Hindlimb muscle (tissue), 1 donor: ENCODE measurements at places on chromosomes 1 and 21. TPM values are rescaled to one million over a fixed set of nuclear protein-coding genes. Genes with fewer than 3 reads are reported as not detected.

- peak; percentile 32 for DNase-seq
Observed at GRCh38 chr21:42218836-42219605, at the start of gene ABCG1. ABCG1 (plus strand) TSS chr21:42219140; CDS start chr21:42219263, 123 bp downstream.

Gene KISS1
- polyA plus RNA-seq: 0.28 TPM

DNA sequence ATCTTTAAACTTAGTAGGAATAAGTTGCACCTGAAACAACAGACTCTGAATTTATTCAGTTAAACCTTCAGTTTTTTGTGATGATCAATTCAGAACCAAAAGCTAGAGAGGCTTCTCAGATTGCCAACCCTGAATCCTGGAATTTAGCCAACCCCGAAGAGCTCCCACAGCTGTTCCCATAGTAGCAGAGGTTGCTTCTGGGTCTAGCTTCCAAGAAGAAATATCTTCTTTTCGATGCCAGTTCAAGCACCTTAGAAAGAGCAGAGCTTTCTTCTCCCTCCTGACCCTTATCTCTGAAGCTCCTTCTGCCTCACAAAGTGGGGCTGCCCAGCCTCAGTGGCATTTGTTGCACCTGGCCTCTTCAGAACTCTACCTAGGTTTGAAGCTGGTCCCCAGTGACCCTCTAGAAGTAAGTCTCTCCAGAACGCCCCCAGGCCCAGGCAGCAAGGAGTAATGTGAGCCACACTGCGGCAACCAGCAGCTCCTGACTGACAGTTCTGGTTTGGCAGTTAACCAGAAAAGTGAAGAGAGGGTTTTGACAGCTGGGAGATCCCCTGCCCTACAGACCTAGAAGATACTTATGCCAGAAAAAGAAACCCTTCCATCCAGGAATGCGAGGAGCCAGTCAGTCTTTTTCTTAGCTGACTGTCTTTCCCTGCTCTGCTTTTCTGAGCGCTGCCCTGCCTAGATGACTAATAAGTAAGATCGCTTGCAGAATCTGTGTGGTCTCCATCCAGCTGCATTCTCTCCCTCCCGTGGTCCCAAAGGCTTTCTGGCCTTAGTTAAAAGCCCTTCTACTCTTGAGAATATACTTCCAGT is 165.9 kb downstream of the ADGRL4 start:
- DNase-seq: peak; percentile 32

DNA sequence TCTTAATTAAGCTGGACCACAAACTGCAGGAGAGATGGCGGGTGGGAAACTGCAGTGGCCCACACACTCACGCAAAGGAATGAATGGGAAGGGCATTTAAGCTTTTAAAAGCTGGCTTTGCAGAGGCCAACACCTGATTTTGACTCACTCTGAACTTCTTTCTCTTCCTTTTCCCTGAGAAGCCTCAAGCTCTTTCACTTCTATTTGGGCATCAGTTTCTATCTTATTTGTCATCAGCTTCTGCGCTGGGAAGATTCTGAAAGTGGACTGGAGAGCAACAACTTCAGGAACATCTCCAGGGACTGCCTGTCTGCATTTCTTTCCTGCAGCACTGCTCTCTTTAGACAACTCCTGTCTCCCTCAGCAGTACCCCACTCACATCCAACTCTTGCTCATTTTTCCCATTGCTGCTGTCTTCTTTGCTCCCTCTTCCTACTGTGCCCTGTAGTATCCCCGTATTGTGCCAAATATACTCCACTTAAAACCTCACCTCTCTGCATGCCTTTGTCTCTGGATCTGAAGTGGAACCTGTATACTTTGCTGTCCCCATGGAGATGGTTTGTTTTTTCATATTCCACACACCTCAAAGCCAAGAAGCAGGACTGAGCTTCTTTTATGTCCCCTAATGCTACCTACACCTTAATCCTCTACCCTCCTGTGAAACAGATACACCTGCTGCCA is 143.3 kb upstream of the JUN start:
- no peak for DNase-seq

GRCh38 chr1:115702959-115703358 is 61.2 kb downstream of the VANGL1 start:
- no peak for DNase-seq

Gene FALEC
- polyA plus RNA-seq: 1.9 TPM

GRCh38 chr1:21761052-21761451 is 21.9 kb downstream of the USP48 start:
- no peak for DNase-seq

- DNase-seq: no peak
Observed at GRCh38 chr1:183506561-183506960, 34.3 kb downstream of the SMG7 start.

Gene ACTL8
- not detected for polyA plus RNA-seq

GRCh38 chr1:7228252-7228961 is 443.2 kb downstream of the CAMTA1 start:
- DNase-seq: no peak

GRCh38 chr1:110605446-110605845 is 712 bp downstream of the KCNA2 start:
- no peak for DNase-seq

Gene SLC35E2B
- 37.7 TPM for polyA plus RNA-seq

- no peak for DNase-seq
Observed at GRCh38 chr21:29178926-29179325, 48.5 kb downstream of the MAP3K7CL start.

Gene OR6N1
- polyA plus RNA-seq: not detected

DNA sequence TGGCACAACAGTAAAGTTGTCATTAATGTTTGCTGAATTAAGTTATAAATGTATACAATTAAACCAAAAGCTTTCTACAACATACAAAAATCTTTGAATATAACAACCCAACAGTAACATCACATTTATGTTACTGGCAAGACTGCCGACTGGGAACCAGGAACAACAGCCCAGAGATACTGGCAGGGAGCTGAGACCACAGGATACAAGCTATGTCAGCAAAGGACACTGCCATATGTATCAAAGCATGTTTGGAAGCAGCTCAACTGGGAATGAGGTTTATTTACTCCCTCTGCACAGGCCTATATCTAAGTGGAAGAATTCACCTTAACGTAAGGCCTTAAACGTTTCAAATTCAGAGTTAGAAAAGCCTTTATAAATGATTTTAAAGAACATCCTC is 50.4 kb downstream of the ARHGAP29 start:
- DNase-seq: no peak

Gene EPHA10
- polyA plus RNA-seq: not detected

DNA sequence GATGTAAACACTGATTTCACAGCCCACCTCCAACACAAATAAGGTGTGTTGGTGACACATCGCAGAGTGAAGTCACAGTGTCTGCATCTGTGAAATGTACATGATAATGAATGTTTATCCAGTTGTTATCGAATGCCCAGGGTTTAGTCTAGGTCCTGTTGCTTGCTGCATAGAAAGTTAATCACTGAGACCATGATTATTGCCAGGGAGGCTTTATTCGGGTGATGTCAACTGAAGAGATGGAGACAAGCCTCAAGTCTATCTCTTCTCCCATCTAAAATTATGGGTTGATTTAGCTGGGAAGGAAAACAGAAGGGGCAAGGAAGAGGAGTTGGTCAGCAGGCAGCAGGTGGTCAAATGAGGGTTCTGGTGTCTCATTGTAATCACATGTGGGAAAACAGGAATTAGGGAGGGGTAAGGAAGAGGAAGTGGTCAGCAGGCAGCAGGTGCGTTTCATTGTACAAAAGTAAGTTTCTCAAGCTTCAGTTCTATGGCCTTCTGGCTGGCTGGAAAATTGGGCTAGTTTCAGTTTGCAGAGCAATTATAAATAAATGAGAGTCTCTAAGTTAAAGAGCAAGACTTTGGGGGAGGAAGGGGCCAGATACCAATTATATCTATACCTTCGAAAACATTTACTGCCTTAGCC is 146.3 kb upstream of the DNAH14 start:
- DNase-seq: no peak

GRCh38 chr1:18121072-18121820 is 13.6 kb downstream of the IGSF21 start:
- DNase-seq: no peak

DNA sequence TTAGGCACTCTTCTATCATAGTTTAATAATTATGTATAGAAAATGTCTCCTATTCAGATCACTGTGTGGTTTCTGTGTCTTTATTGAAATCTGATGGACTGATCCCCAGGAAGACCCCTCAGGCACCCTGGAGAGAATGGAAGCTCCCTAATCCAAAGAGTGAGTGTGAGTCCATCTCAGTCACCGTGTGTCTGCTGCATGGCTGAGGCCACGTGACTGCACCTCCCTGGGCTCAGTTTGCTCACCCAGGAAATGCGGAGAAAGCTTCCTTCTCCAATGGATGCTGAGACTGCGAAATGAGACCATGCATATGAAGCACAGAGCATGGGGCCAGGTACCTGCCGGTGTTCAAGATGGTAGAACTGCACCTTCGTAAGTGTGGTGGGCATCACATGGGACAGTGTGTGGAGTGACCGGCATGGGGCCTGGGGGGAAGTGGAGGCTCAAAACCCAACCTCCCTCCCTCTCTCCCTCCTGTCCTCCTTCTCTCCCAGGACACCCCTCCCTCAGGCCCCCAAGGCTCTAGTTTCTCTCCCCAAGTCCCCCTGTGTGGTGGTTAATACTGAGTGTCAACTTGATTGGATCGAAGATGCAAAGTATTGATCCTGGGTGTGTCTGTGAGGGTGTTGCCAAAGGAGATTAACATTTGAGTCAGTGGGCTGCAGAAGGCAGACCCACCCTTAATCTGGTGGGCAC is 557.5 kb downstream of the PTPRU start:
- DNase-seq: no peak

DNA sequence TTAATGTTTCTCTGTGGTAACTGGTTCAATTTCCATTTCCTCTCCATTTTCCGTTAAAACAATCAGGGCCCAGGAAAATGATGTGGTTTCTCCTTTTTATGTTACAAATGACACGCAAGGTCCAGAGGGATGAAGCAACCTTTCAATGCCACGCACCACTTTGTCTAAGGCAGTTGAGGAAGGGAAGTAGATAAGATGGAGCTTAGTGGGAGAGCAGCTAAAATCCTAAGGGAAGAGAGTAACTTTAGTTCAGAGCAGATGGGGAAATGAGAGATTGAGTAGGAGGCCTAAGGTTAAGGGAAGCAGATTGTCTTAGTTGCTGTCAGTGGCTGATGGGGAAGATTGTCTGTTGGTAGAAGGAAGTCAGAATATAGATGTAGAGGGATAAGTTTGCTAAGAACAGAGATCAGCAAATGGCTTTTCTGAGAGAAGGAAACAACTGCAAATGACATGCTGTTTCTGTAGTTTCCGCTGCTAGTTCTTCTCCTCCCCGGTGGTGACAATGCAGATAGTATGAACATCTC is 660 bp downstream of the CD1C start:
- DNase-seq: no peak

GRCh38 chr1:209326831-209327230 is 256.7 kb upstream of the CAMK1G start:
- peak; percentile 45 for DNase-seq

Gene KLHDC8A
- 0.59 TPM for polyA plus RNA-seq

- no peak for DNase-seq
Observed at GRCh38 chr1:6688001-6688400, 13.6 kb downstream of the DNAJC11 start.

DNA sequence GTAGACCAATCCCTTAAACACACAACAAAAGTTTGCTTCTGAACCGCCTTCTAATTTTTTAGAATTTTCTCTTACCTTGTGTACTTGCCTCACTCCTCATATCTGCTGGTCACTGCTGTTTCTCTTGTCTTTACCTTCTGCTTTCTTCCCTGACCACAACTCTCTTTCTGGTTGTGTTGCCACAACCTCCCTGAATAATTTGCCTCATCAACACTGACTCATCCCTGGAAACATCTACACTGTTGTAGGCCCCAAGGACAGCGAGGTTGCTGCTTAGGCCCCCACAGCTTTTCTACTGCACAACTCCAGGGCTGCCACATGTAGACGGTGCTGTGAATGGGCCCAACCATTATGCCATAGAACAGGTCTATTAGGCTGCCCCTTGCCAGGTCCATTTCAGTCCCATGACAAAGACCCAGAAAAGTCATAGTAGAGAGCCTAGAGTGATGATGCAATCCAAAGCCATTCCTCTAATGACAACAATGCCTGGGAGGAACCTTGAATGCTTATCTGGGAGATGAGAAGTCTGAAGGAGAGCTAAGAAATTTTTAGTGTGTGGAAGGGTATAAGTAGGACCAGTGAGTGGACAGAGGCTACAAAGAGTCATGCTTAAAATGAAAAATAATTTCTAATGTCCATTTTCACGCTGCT is 36.6 kb upstream of the LCE5A start:
- no peak for DNase-seq

Gene C1QC
- polyA plus RNA-seq: 50.3 TPM

DNA sequence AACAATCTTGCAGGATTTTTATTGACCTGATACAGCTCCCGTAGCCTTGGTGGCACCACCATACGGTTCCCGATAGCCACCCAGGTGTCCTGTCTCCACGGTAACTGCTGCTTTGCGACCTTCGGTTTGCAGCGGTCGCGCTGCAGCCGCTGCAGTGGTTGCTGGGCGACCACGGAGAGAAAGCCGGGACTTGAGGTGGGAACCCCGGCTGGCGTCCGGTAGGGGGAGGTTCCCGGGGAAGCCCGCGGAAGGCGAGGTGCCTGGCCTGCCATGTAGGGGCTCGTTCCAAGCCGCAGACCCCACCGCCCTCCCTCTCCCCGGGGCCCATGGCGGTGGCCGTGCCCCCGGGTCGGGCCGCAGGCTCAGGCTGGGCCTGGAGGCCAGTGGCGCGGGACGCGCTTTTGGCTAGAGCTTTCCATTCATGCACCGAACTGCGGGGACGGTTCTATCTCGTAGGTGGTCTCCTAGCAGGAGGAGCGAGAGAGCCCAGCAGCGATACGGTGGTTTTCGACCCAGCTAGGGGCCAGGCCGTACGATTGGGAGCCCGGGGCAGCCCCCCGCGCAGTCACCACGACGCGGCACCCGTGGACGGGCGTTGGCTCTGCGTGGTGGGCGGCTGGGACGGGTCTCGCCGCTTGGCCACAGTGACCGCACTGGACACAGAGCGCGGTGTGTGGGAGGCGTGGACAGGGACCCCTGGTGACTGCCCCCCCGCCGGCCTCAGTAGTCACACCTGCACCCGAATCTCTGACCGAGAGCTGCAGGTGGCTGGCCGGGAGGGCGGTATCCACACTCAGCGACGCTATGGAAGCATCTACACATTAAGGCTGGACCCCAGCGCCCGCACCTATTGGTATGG is at the start of gene KLHDC9:
TSS of gene KLHDC9 (plus strand) at position 152 of the 859 bp plus-strand sequence. CDS start at position 327, 175 bp downstream.
- peak; percentile 76 for DNase-seq

Gene HAO2
- polyA plus RNA-seq: not detected

DNA sequence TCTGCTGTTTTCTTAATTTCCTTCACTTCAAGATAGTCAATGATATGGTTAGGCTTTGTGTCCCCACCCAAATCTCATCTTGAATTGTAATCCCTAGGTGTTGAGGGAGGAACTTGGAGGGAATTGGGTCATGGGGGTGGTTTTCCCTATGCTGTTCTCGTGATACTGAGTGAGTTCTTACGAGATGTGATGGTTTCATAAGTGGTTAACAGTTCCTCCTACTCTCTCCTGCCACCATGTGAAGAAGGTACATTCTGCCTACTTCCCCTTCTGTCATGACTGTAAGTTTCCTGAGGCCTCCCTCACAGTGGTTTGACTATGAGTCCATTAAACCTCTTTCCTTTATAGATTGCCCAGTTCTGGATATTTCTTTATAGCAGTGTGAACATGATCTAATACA is 74.0 kb upstream of the SAMSN1 start:
- no peak for DNase-seq
